ENCODE measurements at places on chromosomes 5 and 9.

DNA sequence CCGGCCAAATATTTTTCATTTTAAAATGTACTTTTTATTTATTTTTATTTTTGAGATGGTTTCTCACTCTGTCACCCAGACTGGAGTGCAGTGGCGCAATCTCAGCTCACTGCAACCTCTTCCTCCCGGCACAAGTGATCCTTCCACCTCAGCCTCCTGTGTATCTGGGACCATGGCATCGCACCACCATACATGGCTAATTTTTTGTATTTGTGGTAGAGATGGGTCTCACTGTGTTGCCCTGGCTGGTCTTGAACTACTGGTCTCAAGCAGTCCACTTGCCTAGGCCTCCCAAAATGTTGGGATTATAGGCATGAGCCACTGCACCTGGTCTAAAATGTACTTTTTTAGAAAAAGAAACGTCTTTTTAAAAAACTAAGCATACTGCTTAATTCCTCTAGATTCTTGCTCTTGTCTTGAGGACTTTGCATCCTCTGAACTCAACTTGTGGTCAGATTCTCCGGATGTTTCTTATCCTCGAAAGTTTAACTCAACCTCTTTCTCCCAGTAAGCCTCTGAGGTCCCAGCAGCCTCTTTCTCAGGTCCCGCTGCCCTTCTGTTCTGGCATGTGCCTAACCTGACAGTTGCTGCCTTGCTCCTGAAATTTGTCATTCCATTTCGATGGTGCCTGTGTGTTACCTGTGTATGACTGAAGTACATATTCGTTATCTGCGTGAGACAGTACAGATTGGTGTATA is 63.0 kb downstream of the TRIO start:
- DNase-seq, result no peak

GRCh38 chr5:114317751-114318150 is 44.1 kb upstream of the KCNN2 start:
- DNase-seq, result no peak

- DNase-seq, result no peak
Observed at GRCh38 chr9:127088724-127089615, 33.5 kb downstream of the ANGPTL2 start.

DNA sequence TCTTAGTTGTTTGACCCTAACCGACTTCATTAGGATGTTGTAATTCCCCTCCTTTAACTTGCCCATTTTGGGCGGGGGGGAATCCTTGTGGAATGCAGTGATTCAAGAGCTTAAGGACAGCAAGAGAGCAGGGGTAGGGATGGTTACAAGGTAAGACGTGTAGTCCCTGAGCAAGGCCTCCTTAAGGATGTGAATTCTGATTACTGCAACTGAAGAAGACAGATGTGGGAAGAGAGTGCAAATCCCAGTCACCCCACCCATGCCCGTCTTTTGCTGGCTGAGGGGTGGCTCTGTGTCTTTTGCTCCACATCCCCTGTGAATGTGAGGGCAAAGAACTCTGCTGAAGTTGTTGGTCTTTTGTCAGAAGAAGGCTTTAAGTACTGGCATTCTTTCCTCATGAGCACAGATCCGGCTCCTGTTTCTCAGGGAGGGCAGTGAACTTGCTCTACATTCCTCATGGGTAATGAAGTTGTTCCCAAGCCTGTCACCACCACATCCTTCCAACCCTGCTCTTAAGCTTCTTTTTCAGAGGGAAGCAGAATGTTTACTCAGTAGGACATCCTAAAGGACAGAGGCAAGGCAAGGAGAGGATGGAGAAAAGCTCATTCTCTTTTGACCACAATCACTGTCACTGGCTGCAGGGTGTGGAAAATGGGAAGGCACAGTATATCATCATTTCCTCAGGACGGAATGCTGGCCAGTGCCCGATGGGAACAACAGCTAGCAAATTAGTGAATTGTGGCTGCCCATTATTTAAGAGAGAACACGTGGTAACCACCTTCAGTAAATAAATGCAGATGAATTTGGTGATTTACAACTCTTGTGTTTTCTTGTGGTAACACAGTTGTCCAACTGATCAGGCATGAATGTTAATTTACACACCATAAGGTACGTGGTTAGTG is 61.5 kb downstream of the RAI14 start:
- peak; percentile 98 for DNase-seq

DNA sequence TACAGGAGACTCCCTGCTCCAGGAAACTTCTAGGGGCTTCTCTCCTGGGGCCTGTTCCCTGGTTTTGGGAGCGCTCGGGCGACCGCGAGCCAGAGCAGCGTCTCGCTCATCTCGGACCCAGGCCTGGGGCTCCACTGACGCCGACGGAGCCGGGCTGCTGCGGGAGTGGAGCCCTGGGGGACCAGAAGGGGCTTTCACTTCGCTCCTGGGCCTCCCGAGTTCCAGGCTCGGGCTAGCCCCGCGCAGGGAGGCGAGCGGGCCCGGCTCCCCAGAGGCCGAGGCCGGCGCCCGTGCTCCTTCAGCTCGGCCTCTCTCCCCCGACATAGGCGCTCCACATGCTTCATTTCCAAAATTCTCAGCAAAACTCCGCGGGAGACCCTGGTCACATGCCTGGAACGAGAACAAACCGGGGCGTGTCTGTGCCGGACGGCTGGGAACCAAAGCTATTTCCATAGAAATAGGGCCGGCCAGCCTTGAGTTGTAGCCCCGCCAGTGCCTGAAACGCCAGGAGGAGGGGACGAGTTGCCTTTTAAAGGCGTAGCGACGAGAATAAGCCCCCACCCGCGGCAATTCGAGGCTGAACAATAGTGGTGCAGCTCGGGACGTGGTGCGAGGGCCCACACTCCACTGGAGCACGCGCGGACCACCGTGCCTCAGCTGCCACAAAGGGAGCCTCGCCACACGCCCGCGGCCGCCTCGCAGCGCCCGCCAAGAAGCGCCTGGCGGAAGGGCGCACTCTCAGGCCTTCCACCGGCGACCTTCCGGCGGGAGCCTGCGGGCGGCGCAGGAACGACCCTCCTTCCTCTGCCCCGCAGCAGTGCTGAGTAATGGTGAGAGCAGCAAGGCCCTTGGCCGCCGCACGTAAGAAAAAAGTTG is 1.1 kb upstream of the G3BP1 start:
- peak; percentile 27 for DNase-seq

GRCh38 chr5:56190497-56190896 is 42.6 kb downstream of the ANKRD55 start:
- DNase-seq, result no peak

DNA sequence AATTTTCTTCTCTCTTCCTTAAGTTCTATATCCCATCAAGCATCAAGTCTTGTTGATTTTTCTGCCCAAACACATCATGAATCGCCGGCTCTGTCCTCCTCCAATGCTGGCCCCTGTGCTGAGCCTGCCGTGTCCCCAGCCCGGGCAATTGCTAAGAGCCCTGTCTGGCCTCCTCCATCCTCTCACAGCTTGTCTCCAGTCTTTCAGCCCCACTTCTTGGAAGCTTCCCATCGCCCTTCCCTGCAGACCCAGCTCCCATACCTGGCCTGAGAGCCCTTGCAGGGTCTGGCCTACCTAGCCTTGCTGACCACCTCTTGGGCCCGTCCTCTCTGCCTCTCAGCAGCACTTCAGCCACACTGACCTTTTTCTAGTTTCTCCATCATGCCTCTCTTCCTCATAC is 61.9 kb downstream of the COL15A1 start:
- no peak for DNase-seq

GRCh38 chr9:114187827-114188226 is 32.5 kb downstream of the COL27A1 start:
- no peak for DNase-seq

- no peak for DNase-seq
Observed at GRCh38 chr5:176559683-176560082, 10.5 kb downstream of the CDHR2 start.

DNA sequence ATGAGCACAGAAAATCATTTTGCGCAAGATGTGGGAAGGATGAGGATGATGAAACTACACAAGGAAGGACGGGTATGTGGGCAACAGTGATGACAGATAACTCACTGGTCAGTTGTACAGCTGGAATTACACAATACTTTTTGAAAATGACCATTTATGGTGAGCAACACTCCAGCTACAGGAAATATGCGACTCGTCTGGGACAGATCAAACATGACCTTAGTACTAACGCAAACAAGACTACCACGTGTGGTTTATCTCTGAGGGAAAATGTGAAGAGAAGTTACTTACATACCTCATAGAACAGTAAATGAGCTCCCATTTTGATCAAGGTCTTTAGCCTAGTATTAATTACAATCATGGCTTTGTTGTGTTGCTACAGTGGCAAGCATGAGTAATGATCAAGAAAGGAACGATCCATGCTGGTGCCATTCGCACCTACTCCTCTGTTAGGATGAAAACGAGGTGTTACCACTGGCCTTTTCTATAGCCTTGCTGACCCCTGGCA is 456.9 kb downstream of the BNC2 start:
- no peak for DNase-seq

DNA sequence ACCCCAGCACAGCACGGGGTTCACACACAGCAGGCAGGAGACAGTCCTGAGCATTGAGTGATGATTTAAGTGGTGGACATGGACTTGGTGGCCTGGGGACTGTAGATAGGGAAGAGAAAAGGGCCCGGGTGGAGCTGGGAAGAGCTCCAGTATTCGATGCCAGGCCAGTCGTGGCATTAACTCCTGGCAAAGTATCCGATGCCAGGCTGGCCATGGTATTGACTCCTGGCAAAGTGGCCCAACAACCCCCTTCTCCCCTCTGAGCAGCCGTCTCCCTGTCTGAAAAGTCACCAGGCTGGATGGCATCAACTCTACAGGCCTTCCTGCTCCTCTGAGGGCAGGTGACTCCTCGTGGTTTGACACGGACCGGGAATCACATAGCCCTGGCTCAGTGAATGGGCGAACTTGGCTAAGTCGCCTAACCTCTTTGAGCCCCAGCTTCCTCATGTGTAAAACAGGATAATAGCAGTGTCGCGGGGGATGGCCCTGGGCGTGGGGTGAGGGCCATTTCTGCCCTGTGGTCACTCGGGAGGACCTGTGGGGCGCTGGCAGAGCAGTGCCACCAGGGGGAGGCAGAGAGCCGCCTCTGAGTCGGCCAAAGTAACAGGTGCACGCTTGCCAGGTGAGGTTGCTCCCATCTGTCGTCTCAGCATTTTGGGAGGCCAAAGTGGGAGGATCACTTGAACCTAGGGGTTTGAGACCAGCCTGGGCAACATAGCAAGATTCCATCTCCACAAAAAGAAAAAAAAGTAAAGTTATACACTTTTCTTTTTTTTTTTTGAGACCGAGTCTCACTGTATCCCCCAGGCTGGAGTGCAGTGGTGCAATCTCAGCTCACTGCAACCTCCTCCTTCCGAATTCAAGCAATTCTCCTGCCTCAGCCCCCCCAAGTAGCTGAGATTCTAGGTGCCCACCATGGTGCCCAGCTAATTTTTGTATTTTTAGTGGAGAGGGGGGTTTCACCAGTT is 5.7 kb upstream of the SEC16A start:
- DNase-seq, result peak; percentile 27

- peak; percentile 12 for DNase-seq
Observed at GRCh38 chr9:137982200-137982599, 104.6 kb downstream of the CACNA1B start.

- peak; percentile 12 for DNase-seq
Observed at GRCh38 chr9:36632892-36633291, 60.2 kb downstream of the MELK start.

DNA sequence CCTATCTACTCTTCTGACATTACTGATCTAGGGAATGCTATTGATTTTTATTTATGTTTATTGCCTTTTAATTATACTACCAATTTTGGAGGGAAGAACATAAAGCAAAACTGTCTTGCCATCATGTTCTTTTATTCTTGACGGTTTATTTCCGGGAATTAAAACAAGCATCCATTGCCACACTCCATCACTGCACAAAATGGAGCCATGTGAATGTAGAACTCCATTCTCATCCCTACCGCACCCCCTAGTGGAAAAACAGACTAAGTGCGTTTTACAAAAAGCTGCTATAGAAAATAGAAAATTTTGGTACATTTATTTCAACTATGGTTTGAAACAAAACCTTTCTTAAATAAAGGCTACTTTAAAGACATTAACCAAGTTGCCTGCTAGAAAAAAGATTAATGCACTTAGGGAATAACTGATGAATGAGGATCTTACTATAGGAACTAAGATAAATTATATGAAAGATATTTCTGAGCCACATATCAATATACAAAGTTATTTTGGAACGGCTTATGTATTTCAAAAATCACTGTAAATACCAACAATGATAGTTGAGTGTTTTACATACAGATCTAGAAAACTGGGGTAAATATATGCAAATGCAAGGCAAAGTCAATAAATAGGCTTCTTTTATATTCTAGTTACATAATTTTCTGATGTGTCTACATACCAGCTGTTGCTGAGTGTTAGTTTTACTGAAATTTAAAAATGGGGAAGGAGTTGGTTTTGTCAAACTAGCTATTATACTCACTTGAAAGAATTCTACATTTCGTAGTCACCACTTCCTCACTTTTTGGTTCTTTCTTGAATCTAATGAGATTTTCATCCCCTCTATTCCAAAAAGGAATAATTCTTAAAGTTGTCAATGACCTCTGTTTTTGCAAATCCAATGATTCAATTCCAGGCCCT is 26.5 kb downstream of the OXCT1 start:
- DNase-seq, result peak; percentile 67

DNA sequence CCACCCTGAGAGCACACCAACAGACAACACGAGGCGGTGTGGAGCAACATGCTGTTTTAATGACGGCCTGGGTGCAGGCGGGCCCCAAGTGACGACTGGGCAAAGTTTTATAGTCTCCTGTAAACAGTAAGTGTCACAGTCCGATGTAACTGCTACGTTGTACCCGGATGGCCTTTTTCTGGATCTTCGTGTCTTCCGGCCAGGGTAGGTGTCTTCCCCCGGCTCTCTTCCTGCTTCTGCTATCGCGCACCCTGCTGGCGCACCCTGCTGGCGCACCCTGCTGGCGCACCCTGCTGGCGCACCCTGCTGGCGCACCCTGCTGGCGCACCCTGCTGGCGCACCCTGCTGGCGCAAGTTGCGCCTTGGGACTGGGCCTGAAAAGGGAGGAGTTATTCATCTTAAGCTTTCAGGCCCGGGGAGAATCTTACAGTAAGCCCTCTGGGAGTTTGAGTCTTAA is 143.0 kb upstream of the TARS1 start:
- DNase-seq, result no peak

- DNase-seq, result no peak
Observed at GRCh38 chr5:159913501-159913900, 2.8 kb upstream of the ADRA1B start.

DNA sequence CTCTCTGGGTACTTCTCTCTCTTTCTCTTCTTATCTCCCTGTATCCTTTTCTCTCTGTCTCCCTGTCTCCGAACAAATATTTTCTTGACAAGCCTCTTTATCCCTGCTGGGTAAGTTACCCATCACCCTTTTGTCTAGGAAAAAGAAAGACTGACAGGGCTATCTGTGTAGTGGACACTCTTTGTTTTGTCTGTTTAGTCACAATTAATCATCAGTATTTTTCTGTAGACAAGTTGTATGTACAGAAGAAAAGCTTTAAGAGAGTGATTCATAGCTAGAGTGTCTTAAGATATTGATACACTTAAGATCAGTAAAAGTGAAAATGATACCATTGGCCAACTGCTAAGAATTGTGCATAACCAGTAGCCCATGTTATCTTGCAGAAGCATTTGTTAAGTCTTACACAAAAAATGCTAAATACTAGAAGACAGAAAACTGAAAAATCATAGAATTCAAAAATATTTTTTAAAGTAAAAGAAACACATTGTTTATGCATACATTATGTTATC is 1043.8 kb upstream of the EDIL3 start:
- no peak for DNase-seq

- DNase-seq, result no peak
Observed at GRCh38 chr9:131237931-131238401, 38.3 kb downstream of the FAM78A start.
